IMR-90 (cell line): ENCODE measurements at places on chromosomes 7 and 10.

DNA sequence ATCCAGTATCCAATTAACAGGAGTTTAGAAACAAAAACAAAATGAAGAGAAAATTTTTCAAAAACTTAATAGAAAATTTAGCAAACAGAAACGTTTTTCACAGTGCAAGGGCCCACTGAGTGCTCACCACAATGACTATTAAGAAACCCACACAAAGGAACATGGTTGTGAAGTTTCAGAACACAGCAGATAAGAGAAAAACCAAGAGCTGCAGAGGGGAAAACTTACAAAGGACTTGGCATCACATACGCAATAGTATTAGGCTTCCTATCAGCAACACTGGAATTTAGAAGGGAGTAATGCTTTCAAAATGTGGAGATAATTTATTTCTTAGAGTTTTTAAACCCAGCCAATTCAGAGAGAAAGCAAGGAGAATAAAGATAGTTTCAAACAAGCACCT is 1.7 kb upstream of the C7orf25 start:
- peak; percentile 11 for DNase-seq

- no peak for DNase-seq
Observed at GRCh38 chr10:7383442-7383841, 27.4 kb downstream of the SFMBT2 start.

DNA sequence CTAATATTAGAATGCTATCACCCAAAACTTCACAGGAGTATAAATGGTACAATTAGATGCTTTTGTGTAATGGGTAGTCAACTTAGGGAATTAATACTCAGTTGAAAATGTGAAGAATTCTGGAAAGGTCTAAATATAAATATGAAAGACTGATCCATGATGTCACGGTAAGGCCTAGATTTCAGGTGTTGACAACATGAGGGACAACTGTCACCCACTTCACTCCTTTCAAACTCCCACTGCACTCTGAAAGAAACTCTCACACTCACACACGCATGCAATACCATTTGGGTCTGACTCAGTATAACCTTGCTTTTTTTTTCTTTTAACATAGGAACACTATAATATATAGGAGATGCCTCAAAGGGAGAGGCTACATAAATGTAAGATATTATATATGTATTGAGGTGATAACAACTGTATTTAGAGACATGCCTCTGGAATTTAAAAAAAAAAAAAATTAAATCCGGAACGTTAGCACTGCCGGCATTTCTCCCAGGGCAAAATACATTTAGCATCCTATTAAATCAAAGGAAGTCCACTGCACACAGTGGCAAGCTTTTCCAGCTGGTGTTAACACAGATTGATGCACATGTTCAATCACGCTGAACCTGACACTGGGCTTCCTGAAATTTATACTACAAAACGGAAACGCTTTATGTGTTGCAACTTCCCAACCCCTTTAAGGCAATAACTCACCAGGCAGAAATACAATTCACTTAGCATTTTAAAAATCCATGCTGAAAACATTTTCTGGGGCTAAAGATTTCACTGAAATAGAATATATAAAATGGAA is 74.9 kb downstream of the RSU1 start:
- DNase-seq = no peak

GRCh38 chr7:39197831-39198230 is 220.1 kb downstream of the POU6F2 start:
- DNase-seq = no peak

- no peak for DNase-seq
Observed at GRCh38 chr7:155384751-155385150, 73.2 kb upstream of the EN2 start.

- DNase-seq = no peak
Observed at GRCh38 chr7:127473409-127473808, 80.9 kb upstream of the ZNF800 start.
